ENCODE measurements at places on chromosomes 11 and 22.

GRCh38 chr22:42978453-42979103 lies 36.4 kb downstream of the PACSIN2 start:
- no peak for DNase-seq

GRCh38 chr11:70399681-70400112 lies 1.4 kb downstream of the CTTN start:
- peak; percentile 44 for DNase-seq

GRCh38 chr11:12600829-12601228 lies 73.4 kb upstream of the TEAD1 start:
- DNase-seq: no peak

- DNase-seq: no peak
These were observed 282.2 kb upstream of the ARHGAP42 start for GRCh38 chr11:100404907-100405306.

GRCh38 chr11:14812757-14813156 lies 79.3 kb downstream of the CYP2R1 start:
- no peak for DNase-seq

DNA sequence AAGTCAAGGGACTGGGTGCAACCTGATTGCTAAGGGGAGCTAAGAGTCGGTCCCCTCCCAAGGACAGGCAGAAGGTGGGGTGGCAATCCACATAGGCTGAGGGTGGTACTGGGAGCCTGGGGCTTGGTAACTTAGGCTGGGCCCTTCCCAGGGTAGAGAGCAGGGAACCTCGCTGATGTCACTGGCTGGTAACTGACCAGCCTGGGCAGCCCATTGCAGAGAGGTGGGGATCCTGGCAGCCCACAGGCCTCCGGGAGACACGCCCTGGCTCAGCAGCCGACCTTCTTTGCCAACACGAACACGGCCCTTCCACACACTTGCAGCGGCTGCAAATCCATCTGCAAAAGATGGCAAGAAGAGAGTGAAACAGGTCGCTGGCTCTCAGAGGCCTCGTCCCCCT lies 25.4 kb downstream of the A4GALT start:
- no peak for DNase-seq

DNA sequence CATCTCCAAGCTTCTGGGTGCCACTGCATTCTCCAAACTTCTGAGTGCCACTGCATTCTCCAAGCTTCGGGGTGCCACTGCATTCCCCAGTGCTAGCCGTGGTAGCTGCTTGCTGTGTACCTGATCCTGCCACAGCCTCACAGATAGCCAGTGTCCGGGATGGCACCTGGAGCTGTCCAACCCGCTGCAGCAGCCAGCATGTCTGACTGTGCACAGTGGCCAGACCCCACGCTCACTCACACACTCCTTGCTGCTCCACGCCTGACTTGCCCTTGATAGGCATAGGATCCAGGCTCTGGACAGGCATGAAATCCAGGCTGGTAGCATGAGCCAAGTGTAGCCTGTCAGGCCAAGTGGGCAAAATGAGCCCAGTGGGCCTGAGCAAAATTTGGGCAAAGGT lies 465.0 kb downstream of the GUCY1A2 start:
- DNase-seq: no peak

DNA sequence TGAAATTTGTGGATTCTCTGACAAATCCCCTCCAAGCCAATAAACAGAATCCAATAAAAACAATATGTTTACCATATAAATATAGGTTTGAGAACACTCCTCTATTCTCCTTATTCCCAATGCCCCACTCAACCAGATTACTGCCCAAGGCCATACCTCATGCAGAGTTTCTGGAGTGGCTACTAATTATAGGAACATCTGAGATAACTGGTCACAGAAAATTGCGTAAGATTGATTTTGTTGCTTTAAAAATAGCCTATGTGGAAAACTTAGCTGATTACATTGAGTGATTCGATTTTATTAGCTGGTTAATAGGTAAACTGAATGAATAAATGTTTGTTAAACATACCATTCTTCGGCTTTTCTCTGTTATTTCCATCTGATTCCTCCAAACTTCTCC lies 48.0 kb downstream of the ME3 start:
- DNase-seq: no peak

DNA sequence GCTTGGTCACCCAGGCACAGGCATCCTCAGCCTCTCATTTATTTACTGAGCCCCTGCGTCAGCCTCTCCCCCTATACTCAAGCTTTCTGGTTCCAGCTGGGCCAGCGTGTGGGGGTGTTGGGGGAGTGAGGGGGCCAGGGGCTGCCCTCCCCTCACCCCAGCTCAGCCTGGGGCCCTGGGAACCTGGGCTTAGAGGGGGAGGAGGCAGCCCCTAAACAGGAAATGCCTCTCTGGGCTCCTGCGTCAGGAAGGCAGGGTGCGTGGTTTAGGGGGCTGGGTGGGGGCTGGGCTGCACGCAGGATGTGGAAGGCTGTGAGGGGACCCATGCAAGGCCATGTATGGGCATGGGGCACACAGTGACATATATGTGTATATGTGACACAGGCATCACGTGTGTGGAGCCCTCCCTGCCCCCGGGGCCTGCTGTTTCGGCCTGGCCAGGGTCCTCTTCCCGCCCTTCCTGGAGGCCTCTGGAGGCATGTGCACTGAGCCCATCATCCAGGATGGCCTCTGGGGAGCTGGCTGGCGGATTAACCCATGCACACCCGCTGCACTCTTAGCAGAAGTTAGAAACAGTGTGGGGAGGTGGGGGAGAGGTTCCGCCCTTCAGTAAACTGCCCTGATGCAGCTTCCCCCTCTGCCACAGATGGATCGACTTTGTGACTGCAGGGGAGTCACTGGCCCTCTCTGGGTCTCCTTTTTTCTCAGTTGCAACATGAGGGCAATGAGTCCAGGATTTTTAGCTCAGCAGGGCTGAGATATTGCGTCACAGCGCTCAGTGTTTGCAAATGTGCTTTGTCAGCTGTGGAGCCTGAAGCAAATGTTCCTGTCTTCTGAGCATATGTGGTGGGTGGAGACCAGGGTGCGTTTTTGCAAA lies 1.1 kb upstream of the CD248 start:
- DNase-seq: peak; percentile 89

Data from CD4-positive, alpha-beta T cell treated with Interleukin-15 for 1 hour (primary cell).